Stimulated activated CD4-positive, alpha-beta T cell treated with anti-CD3 and anti-CD28 coated beads, Interleukin-2, amount 100 ng/mL, for 48 hours (primary cell): ENCODE measurements at places on chromosomes 12 and 14.

GRCh38 chr12:93178154-93178878 is 199.4 kb upstream of the NUDT4 start:
- no peak for DNase-seq

- no peak for DNase-seq
Observed at GRCh38 chr12:93773122-93773871, 96.1 kb downstream of the CRADD start.

DNA sequence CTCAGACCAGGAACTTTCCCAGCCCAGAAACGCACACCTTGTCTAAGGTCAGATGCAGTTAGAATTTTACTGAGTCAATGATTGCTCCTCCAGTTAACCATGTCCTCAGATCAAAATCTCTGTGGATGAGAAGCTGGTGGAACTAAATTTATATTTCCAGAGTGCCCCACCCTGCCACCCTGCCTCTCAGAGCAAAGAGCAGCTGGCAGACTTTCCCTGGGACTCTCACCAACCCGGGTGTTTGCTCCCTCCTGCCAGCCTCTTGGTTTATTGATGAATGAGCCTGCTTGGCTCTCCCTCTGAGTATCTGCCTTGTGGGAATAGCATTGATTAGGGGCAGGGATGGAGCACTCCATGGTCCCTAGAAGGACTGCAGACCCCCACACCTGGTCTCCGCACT is 5.9 kb upstream of the KRT1 start:
- no peak for DNase-seq

DNA sequence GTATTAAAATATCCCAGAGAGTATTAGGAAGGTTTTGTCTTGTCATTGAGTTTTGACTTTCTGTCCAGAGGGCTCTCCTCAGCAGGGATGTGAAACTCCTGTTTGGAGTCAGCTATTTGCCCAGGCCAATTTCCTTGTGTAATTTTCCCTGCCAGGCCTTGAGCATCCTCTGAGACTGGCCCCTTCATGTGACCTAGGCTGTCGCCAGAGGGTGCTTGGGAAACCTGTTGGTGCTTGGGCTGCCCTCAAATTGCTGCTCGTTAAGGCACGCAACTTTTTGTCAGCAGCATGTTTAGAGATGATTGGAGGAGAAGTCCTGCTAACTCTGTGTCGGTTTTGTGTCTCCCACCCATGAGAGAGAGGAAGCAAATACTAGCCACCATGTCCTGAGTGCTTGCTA is 39.1 kb downstream of the IQSEC3 start:
- no peak for DNase-seq

DNA sequence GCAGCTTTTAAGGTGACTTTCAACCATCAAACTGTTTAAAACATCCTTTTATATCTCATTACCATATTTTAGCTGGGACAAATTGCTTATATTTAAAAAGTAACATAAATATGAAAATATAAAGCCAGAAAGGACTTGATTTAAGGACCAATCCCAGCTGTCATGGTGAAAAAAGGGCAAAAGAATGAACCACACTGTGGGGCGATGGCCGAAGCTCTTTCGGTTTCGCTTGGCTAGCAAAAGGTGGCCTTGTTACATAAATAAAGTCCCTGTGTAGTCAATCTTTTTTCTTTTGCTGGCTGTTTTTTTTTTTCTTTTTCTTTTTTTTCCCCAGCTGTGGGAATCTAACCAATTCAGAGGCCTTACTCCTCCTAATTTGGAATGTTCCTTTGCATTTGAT is 50.9 kb downstream of the FBXO33 start:
- no peak for DNase-seq

DNA sequence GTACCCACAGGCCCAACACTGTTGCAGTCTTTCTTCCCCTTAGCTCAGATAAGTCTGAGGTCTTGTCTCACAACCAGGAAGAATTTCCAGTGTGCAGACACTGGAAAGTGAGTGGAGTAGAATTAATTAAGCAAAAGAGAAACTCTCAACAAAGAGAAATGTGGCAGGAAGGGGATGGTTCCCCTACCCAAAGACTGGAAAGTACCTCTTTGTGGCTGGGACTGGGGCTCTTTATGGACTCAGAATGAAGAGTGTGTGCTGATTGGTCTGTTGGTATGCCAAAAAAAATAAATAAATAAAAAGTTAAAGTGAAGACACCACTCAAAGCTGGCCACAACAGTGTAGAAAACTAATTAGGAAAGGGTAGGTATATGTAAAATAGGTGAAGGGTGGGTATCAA is 26.4 kb downstream of the GLIPR1L1 start:
- no peak for DNase-seq

- no peak for DNase-seq
Observed at GRCh38 chr12:107362960-107363359, 269.6 kb upstream of the CRY1 start.

DNA sequence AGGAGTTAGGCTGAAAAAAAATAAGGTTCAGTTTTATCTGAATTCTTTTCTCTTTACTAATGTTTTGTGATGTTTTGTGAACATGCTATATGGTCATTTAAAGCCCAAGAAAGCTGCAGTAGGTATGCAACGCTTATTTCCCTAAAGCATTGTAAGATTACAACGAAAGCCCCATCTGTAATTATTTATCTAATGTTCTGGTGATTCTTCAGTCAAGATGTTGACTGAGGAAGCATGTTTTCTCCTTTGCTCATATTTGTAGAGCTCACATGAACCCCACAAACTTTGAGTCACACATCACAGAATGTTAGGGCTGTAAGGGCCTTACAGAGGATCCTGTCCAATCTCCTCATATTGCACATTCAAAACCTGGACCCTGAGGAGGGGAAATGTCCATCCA is 3.2 kb upstream of the TUBA1C start:
- DNase-seq, result no peak

DNA sequence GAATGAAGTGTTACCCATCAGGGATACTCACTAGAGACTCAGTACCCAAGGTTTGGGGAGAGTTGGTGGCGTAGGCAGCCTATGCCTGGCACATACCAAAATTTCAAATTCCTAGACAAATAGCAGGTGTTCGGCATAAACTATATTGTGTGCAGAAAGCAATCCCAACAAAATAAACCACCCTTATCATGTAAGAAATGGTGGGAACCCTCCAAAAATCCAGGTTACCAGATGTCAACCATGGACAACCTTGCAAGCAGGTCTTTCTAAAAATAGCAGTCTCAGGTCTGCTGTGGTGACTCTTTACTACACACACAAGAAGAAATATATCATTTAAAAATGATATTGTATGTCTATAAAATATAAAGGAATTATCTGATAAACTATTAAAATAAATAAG is 17.7 kb upstream of the PTGER2 start:
- no peak for DNase-seq

GRCh38 chr12:37545759-37546158 is 770.8 kb upstream of the ALG10B start:
- no peak for DNase-seq

- no peak for DNase-seq
Observed at GRCh38 chr14:75833326-75834020, 148.3 kb downstream of the TGFB3 start.

- no peak for DNase-seq
Observed at GRCh38 chr14:25696176-25696575, 646.2 kb upstream of the STXBP6 start.

GRCh38 chr12:109482894-109483293 is 5.5 kb downstream of the UBE3B start:
- no peak for DNase-seq

DNA sequence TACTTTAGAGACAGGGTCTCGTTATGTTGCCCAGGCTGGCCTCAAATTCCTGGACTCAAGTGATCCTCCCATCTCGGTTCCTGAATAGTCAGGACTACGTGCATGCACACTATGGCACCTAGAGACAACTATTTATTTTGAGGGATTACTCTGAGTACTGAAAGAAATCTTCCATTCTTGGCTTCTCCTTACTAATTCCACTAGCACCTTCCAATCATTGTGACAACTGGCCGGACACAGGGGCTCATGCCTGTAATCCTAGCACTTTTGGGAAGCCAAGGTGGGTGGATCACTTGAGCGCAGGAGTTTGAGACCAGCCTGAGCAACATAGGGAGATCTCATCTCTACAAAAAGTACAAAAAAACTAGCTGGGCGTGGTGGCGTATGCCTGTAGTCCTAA is 42.1 kb upstream of the MTERF2 start:
- DNase-seq, result no peak

DNA sequence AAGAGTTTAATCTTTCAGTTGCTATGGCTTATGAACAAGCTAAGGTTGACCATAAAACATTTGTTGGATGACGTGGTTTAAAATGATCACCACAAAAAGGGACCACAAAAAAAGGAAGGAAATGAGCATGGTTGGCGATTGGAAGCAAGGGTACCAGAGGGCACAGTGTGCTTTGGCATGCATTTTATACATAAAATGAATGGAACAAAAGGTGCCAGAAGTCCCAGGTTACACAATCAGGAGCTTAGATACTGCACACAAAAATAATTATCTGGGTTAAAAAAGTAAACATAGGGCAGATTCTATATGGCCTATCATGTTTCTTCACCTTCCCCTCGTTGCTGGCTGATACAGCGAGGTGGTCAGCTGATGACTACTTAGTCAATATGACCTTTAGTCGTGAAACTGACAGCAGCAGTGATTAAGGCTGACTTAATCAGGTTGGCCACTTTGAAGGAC is 50.7 kb downstream of the ZC3H14 start:
- no peak for DNase-seq

- no peak for DNase-seq
Observed at GRCh38 chr12:29157486-29157946, 8.4 kb downstream of the FAR2 start.

DNA sequence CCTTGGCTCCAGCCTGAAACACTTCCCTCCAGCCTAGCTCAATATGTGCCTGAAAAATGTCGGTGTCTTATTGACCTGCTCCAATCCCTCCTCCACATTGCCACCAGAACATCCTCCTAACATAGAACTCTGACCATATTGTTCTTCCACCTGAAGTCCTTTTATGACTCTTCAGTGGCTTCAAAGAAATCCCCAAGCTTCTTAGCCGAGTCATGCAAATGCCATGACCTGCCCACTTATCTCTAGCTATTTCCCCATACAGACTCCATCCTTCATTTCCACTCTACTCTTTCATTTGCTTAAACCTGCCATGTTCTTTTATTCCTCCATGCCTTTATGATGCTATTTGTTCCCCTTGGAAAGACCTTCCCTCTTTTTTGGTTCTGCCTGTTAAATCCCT is 568.6 kb downstream of the ETNK1 start:
- DNase-seq, result no peak

DNA sequence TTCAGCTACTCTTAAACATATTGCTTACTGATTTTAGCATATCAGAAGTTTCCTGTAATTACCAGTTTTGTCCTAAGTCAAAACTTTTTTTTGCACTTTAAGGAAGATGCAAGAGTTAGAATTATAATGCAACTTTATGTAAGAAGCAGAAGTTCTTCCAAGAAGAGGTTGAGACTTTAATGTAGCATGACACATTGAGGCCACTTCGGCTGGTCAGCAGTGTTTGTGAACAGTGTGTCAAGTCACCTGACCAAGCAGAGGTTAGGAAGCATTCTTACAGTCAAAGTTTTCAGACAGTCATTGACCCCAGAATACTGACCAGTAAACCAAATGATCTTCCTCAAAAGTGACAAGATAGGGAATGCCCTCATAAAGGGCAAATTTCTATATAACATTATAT is 15.2 kb downstream of the FGFR1OP2 start:
- DNase-seq, result no peak

GRCh38 chr14:66804141-66804540 is 296.2 kb downstream of the GPHN start:
- DNase-seq, result no peak
